ENCODE measurements at places on chromosomes 4 and X.

- no peak for DNase-seq
These were observed 11.2 kb upstream of the TMEM154 start for GRCh38 chr4:152690706-152691651.

DNA sequence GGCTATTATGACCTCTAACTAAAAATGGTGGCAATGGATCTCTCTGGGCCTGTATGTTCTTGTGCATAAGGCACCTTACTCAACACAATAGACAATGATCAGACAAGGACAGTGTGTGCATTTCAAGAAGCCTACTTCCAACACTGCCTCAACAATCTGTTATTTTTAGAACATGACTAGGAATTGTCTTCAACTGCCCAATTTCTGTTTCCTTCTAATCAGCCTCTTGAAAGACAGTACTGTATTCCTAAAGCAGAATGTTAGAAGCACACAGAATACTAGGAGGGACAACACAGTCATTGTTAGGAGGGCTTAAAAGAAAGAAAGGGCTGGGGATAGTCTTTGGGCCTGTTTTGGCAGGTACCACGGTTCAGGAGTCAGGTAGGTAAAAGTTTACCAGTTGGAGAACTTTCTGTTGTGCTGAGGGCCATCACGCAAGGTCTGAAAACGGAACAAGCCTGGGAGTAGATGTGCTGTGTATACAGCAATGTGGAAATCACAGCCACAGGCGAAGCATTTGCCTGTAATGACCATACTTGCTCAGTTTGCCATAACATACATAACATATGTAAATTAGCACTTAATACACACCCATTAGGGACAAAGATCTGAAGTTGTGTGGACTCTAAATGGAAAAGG lies 100.8 kb upstream of the ATXN3L start:
- no peak for DNase-seq

GRCh38 chr4:18536428-18536827 lies 514.9 kb upstream of the LCORL start:
- DNase-seq, result no peak

DNA sequence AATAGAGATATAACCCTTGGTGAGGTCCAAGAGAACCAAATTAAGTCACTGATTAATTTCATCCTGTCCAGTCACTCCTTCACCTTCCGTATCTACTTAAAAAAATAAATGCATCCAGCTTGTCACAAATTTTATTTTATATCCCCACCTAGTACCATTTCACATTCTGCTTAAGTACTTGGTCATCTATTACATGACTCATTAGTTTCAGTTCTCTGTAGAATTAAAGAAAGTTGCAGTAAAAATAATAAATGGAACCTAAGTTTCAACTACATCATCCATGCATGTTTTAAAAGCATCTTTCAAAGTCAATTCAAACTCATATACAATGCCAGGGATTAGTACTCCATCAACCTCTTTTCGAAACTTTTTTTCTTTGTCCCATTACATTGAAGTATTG lies 130.2 kb downstream of the SH2D1A start:
- DNase-seq, result no peak

- DNase-seq, result no peak
These were observed 209.8 kb downstream of the RTL9 start for GRCh38 chrX:110568441-110568840.

- DNase-seq, result no peak
These were observed 137.8 kb downstream of the MID1IP1 start for GRCh38 chrX:38939067-38939466.

GRCh38 chr4:185758807-185759206 lies 53.2 kb downstream of the SORBS2 start:
- no peak for DNase-seq

DNA sequence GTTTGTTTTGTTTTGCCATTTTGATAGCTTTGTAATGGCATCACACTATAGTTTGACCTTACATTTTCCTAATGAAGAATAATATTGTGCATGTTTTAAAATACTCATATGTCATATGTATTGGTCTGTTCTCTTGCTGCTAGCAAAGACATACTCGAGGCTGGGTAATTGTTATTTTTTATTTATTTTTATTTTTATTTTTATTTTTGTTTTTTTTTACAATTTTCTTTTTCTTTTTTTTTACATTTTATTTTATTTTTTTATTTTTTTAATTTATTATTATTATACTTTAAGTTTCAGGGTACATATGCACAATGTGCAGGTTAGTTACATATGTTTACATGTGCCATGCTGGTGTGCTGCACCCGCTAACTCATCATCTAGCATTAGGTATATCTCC lies 104.6 kb upstream of the GRID2 start:
- no peak for DNase-seq

DNA sequence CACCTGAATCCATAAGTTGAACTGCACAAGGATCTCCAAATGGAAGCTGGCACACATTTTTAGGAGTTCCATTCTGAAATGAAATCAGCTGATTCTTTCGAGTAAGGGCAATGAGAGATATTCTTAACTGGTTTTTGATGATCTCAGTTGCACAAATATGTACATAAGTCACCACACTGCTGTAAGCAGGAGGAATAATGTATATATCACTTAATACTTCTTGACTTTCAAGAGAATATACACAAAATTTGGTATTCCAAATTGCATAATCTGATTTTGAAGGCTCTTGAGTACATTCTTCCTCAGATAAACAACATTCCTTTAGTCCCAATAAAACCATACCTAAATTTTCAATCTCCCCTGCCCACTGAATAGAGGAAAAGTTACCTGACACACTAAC lies 8.2 kb downstream of the FANCB start:
- no peak for DNase-seq

DNA sequence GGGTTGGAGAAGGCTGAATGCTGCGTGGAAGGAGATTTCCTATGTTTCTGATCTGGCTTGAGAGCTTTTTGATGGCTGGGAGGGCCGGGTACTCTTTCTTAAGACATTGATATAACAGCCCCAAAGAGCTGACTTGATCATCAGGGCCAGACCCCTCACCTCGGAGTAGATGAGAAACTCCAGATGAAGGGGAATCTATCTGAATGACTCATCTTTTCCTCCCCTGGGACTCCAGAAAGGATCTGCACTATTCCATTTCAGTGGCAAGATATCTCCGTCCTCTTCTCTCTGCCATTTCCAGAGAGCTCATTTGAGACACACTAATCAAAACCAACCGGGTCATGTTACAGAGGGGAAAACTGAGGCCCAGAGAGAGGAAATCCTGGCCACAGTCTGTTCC lies 92.9 kb upstream of the MSX1 start:
- no peak for DNase-seq

DNA sequence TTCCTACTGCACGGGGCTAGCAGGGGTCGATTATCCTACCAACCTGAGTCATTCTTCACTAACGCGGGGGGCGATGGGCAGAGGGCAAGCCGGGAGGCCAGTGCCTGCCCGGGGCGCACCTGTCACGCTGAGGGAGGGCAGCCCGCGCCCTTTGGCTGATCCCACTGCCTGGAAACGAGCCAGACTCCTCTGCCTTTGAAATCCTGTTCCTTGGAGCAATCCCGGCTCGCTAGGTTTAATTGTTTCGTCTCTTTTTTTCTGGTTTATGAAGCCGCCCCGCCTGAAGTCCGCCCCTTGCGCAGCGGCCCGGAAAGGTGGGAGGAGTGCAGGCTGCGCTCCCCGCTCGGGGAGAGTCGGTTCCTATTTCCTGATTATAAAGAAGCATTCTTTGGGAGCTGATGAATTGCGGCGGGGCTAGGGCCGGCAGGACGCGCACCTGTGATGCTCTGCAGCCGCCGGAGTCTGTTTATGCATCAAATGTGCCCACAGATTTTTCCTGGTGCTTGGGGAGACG lies 484.2 kb downstream of the BCOR start:
- DNase-seq, result no peak

GRCh38 chr4:183541010-183541751 lies 36.3 kb downstream of the ING2 start:
- DNase-seq, result no peak

- DNase-seq, result no peak
These were observed 139.3 kb downstream of the CPE start for GRCh38 chr4:165518024-165518616.

DNA sequence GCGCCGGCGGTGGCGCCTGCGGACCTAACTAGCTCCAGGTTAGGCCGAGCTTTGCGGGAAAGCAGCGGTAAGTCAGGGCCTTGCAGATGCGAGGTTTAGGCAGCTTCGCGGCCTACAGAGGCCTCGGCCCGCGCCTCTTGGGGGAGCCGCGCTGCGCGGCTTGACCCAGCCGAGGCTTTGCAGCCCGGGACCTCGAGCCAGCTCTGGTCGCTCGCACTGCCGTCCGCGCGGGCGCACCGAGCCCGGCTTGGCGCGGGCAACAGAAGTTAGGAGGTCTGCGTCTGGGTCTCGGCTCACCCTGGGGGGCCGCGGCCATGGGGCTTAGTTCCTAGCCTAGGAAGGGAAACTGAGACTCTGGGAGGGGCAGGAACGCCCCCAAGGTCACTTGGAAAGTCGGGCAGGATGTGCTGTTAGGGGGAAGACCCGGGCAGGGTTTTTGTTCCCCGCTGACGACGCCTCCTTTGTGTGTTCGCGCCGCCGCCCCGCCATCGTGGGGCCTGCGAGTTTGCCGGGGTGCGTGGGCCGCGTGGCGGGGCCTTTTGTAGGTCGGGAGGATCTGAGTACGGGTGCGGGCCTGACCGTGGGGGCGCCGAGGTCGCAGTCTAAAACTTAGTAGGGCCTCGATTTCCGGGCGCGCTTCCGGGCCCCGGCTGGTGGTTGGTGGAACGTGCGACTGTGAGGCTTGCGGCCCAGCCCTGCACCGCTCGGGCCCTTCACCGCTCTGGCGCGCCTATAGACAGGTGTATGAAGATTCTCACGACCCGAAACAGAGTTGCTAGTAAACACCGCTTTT lies 482 bp downstream of the RNF4 start:
- DNase-seq, result peak; percentile 68

DNA sequence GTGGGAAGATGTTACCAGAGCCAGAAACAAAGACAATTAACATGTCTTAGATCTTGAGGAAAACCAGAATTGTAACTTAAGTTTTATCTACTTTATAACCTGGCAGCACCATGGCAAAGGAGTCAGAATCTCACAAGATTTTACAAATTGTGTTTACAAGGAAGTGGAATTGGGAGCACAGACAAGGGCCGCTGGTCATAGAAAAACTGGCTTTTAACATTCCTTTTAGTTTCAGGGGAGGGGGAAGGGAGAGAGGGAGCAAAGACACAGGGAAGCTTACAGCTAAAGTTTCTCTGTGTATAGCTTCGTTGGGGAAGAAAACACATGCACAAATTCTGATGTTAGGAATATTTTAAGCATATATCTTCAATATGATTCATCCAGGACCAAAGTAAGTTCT lies 10.3 kb upstream of the UGT2B11 start:
- no peak for DNase-seq

GRCh38 chrX:18491587-18492340 lies 66.4 kb downstream of the CDKL5 start:
- DNase-seq, result no peak

DNA sequence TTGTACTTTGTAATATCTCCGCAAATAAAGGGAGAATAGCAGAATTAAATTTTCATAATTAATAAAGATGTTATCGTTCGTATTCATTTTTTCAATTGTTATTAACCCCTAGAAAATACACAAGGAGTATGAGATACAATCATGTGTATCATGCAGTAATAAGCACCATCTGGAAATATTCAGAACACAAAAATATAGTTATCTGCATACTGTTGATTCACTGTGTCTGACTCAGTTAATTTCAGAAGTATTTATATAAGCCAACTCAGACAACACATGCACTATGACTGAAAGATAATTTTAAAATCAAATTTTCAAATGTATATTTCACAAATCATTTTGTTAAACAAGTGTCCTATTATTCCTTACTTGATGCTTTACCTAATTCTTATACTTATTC lies 1954.8 kb downstream of the ARAP2 start:
- no peak for DNase-seq

DNA sequence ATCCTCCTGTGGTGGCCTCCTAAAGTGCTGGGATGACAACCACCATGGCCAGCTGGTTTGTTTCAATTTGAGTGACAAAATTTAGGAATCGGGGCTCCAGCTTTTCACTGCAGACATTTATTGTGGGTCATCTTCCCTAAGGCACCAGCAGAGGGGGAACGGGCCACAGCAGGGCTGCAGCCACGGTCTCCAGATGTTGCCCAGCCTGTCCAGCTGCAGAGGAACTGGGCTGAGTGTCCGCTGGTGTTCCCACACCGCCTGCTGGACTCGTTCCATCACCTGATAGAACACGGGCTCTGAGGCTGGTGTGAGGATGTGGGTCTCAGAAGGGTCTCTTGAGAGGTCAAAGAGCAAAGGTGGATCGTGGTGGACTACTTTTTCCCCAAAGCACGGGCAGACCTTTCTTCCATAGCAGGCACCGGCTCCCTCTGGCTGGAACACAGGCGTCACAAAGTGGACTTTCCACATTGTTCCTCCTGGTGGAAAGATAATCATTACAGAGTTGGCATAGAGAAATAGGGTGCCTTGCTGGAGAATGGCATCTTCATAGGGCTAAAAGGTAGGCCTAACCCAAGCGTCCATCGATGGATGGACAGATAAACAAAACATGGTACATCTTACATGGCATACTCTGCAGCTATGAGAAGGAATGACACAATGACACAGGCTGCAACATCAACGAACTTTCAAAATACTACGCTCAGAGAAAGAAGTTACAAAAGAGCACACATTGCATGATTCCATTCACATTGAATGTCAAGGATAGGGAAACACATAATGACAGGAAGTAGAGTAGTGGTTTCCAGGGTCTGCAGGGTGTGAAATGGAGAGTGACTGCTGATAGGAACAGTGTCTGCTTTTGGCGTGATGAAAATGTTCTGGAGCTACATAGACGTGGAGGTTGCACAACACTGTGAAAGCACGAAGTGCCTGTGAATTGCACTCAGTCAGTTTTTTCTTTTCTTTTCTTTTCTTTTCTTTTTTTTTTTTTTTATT lies 5.9 kb upstream of the ARSD start:
- no peak for DNase-seq

DNA sequence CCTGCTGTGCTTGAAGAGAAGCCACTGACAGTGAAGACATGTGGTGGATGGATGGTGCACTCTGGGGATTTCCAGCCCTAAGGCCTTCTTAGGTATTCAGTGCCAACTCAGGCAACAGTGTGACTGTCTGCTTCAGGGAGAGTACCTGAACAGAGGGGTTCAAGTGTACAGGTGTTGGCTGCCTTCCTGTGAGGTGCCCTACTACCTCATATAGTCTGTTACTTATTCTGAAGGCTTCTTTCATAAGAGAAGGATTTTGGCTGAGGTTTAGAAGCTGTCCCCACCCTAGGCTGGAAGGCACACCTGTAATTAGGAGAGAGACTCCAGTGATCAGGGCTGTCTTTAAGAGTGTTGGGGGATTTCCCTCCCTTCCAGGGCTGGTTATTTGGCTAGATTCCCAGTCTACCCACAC lies 1.8 kb downstream of the FTHL17 start:
- DNase-seq, result no peak

DNA sequence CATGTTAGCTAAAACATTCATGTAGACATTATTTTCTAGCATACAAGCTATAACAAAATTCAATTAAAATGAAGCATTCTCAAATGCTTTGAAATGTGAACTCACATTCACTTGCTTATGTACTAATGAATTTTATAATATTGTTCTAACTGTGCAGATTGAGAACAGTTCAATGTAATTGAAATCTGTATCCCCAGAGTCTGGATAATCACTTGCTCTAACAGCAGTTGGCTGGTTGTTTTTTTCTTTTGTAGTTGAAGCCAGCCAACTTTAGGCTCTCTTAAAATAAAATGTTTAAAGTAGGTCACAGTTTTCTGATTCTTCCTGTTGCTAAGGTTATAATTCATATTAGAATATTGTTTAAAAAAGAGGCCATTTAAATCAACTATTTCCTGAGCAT lies 438.9 kb downstream of the NAF1 start:
- no peak for DNase-seq
